ENCODE measurements at places on chromosomes 5 and 9.

GRCh38 chr5:54533541-54534190 is 16.1 kb downstream of the SNX18 start:
- no peak for DNase-seq

GRCh38 chr9:83511051-83511450 is 27.1 kb downstream of the FRMD3 start:
- DNase-seq, result no peak

GRCh38 chr9:133187561-133188005 is 21.5 kb downstream of the OBP2B start:
- DNase-seq, result no peak

GRCh38 chr5:104241046-104241445 is 678.5 kb upstream of the NUDT12 start:
- DNase-seq, result no peak

DNA sequence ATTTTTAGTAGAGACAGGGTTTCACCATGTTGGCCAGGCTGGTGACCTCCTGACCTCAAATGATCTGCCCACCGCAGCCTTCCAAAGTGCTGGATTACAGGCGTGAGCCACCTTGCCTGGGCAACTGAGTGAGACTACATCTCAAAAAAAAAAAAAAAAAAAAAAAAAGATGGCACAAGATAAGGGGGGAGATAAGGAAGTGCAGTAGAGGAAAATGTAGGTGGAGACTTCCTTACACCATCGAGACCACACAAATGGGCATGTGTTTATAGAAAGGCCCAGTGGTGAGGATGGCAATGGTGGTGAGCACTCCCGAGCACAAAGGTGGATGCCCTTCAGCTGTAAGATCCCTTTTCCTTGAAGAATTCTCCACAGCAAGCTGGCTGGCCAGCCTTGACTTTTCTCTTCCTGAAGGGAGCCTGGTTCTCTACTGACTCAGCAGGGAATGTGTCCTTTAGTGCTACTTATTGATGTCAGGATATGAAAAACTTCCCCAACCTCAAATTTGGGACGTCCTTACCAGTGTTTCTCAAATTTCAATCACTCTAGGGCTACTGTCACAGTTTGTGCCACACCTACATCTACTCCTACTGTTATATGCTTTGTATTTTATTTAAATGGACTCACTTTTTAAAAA is 28.2 kb downstream of the ERGIC1 start:
- DNase-seq, result no peak
